ENCODE measurements at places on chromosomes 13 and 19.

GRCh38 chr13:83761631-83762030, 120.6 kb downstream of the SLITRK1 start:
- no peak for DNase-seq

DNA sequence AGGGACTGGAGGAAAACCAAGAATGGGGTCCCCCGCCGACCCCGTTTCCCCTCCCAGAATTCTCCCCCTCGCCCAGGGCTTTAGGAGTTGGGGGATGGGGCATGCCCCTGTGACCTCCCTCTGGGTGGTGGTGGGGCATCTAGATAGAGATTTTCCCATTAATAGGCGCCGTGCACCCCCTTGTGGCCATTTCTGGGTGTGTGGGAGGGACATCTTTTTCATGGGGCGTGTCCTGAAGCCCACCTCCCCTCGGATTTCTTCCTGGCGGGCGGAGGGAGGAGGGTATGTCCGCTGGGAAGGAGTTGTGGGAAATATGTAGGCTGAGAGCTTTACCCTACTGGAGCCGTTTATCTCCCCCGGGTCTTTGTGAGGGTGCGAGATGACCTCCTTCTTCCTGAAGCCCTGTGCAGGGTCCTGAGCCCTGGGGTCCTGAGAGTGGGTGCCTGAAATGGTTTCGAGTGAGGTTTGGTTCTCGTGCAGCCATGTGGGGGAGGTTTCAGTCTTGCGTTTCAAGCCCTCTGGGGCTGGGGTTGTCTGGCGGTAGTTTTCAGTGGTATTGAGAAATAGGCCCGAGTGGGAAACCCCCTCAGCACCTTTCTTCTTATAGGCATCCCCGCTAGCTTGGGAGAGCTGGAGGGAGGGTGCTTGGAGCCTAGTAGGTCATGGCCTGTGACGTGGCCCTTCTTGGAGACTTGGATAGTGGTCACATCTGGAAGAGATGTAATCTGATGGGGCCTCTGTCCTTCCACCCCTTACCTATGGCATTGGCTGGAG, 1.0 kb downstream of the PRMT1 start:
- DNase-seq: no peak

- DNase-seq: no peak
These were observed 4.1 kb downstream of the SOX21 start for GRCh38 chr13:94708031-94708859.

DNA sequence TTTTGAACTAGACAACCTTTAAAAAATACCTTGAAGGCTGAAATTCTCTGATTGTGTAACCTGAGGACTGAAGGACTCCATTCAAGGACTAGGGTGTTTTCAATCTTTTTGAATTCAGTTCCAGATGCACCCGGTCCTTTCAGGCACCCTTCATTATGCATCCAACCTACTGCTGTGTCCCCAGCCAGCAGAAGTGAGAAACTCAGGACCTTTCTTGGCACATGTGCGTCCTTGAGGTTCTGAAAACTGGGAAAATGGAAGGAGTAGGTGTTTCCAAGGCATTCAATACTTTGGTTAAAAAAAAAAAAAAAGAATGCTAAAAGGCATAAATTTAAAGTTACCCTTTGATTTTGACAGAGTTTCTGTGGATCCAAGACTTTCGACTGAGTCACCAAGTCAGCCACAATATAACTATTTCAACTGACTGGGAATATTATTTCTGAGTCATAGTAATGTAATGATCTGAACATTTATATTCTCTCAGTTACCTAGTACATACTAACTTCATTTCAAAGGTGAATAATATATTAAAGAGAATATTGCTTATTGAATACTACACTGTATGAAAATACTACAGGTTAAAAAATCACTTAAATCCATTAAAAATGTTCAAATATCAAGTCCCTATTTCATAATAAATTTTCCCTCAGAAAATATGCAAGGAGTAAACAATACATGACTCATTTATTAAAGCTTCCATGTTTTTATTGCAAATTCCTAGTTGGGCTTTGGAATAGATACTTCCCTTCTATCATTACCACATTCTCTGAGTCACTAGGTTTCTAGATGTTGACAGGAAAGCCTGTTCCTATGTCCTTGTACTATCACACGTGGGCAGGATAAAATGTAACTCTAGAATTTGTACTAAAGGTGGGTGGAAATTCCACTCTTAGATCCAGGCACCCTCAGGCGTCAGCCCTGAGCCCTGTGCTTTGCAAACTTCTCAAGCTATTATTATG, 2.4 kb upstream of the ITGBL1 start:
- DNase-seq: no peak

Measured in NCI-H2081 treated with DMSO at 0.1 percent for 48 hours (cell line).